ENCODE measurements at places on chromosomes 6 and 20.
A peak's percentile ranks its signal among the peaks of the same experiment; 100 is the strongest.

GRCh38 chr6:34934516-34934915, 45.5 kb downstream of the ANKS1A start:
- no peak for DNase-seq
- H3K4me1 ChIP-seq = no peaks in the 10 kb centered on the region
- no peak overlapping the region for H3K27ac ChIP-seq
- H3K36me3 ChIP-seq = no peaks in the 10 kb centered on the region
- H3K27me3 ChIP-seq = no peaks in the 10 kb centered on the region

DNA sequence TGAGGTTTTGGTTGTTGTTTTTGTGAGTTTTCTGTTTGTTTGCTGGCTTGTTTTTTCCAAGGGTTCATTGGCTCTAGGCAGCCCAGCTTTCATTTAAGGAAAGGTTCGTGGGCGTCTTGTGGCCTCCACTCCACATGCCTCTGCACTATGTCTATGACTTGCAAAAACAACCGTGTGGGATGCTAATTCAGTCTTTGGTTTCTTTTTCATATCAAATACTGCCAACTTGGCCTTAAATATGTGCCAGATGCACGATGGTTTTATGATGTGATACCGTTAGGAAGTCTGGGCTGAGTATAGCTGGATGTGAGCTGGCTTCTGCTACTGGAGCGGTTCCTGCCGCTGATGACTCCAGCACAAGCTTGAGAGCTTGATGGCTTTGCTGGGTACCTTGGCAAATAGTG, 96.3 kb downstream of the BMP2 start:
- H3K36me3 ChIP-seq = no peaks in the 10 kb centered on the region
- no peak overlapping the region for H3K4me3 ChIP-seq
- peaks cover 4% of the 10 kb centered on the region for H3K4me1 ChIP-seq
- peak overlapping the region; percentile 92 for H3K27ac ChIP-seq

- H3K4me3 ChIP-seq = no peak overlapping the region
- H3K27me3 ChIP-seq = no peaks in the 10 kb centered on the region
- H3K4me1 ChIP-seq = peaks cover 3% of the 10 kb centered on the region
- no peak for DNase-seq
Observed at GRCh38 chr6:7762760-7763159, 36.9 kb downstream of the BMP6 start.

GRCh38 chr20:51513545-51513944, 29.0 kb downstream of the NFATC2 start:
- no peak for DNase-seq
- no peak overlapping the region for H3K4me3 ChIP-seq
- H3K27ac ChIP-seq = no peak overlapping the region
- no peaks in the 10 kb centered on the region for H3K36me3 ChIP-seq
- H3K4me1 ChIP-seq = peaks cover 2% of the 10 kb centered on the region

DNA sequence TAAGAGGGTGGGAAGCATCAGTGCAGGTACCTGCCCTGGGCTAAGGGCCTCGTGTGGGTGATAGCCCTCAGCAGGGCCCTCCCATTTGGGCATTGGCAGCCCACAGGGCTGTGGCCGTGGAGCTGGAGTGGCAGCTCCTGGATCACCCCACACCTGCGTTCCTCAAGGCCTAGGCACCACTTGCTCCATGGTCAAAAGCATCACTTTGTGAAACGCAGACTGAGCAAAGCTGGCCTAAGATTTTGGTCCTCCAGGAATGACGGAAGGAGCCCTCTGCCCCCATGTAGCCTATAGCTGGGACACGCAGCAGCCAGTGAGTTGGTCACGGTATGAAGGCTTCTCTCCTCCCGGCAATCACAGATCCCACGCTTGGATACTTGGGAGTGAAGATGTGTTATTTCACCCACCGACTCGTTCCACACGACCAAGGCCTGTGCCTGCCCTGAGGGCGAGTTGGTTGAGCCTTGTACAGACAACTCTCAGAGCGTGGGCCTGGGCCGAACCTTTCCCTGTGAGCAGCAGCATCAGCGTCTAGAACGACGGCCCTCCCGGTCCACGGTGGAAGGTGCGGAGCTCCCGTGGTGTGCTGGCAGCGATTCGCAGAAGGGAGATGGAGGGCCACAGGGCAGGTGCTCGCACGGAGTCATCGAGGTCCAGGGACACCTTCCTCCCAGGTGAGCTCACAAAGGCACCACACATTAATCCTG, 39.7 kb downstream of the THBS2 start:
- peak overlapping the region; percentile 56 for H3K27ac ChIP-seq
- H3K4me1 ChIP-seq = peaks cover 14% of the 10 kb centered on the region
- peaks cover 49% of the 10 kb centered on the region for H3K36me3 ChIP-seq
- DNase-seq = no peak
- H3K27me3 ChIP-seq = no peaks in the 10 kb centered on the region
- no peak overlapping the region for H3K4me3 ChIP-seq

- H3K36me3 ChIP-seq = no peaks in the 10 kb centered on the region
- no peaks in the 10 kb centered on the region for H3K4me1 ChIP-seq
- H3K27ac ChIP-seq = no peak overlapping the region
- H3K4me3 ChIP-seq = no peak overlapping the region
- no peaks in the 10 kb centered on the region for H3K27me3 ChIP-seq
Observed at GRCh38 chr6:10320291-10320690, 94.6 kb downstream of the TFAP2A start.

GRCh38 chr6:14079433-14079832, 38.1 kb upstream of the CD83 start:
- no peaks in the 10 kb centered on the region for H3K36me3 ChIP-seq
- H3K4me3 ChIP-seq = no peak overlapping the region
- no peaks in the 10 kb centered on the region for H3K27me3 ChIP-seq

GRCh38 chr20:47348539-47349142, 7.9 kb downstream of the ZMYND8 start:
- H3K27me3 ChIP-seq = no peaks in the 10 kb centered on the region
- H3K4me3 ChIP-seq = no peak overlapping the region
- H3K4me1 ChIP-seq = peaks cover 20% of the 10 kb centered on the region
- peaks cover 20% of the 10 kb centered on the region for H3K36me3 ChIP-seq
- DNase-seq = peak; percentile 65

DNA sequence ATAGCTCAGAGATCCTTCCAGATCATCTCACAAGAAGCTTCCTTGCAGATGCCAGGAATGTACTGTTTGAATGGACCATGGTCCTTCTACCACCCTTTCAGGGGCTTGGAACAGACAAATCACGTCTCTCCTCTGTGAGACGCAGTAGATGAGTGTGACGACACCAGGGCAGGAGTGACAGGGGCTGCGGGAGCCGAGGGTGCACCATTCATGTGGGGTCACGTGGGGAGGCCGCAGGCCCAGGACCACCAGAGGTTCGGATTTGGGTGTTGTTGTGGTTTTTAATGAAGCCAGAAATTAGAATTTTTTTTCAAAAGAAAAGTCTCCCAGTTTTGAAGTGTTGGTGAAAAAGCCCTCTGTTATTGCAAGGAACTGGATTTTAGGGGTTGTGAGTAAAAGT, 79.2 kb downstream of the PREX1 start:
- H3K27ac ChIP-seq = no peak overlapping the region
- H3K36me3 ChIP-seq = peaks cover 3% of the 10 kb centered on the region
- peaks cover 16% of the 10 kb centered on the region for H3K4me1 ChIP-seq

DNA sequence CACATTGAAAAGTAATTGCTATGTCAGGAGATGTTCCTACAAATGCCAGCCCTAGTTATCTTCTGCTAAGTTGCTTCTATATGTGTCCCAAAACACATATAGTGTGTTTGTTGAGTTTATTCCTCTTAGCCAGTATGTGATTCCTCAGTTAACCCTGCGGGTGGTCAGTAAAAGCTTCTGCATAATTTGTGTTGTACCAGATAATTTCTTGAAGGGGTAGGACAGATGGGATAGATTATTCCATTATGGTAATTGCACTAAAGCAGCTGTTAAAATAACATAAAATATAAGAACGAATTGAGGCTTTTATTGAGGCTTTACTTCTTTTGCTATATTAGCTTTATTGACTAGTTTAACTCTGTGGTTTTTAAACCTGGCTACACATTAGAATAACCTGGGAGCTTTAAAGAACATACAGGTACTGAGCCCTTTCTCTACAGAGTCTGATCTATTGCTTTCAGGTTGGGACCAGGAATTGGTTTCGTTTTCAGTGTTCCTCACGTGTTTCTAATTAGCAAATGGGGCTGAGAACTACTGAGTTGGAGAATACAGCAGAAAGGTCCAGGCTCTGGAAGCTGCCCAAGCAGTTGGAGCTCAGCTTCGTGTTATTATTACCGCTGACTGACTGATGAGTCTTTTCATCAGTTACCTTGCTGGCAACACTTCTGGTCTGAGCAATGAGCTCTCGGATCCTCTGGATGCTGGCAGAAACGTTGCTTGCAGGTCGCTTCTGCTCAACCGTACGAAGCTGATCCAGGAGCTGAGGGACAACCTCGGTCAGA, 56.9 kb downstream of the FAM229B start:
- DNase-seq = no peak
- H3K4me1 ChIP-seq = no peaks in the 10 kb centered on the region
- H3K4me3 ChIP-seq = no peak overlapping the region
- H3K27ac ChIP-seq = no peak overlapping the region
- peaks cover 96% of the 10 kb centered on the region for H3K36me3 ChIP-seq

DNA sequence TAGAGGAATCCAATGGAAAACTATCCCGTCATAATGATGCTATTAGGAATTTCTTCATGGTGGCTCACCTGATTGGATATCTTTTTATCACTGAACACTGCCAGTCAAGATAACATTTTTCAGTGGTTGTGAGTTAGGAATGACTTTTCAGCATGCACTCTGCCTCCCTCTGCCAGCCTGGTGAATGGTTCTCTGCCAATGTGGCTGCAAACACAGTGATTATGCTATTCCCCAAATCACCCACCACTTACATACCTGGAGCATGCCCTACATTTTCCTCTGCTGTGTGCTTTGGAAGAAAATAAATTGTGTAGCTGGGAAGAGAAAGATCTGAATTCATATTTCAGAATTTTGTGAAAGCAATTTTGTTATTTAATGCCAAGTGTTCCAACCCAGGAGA, 102.6 kb upstream of the LAMP5 start:
- H3K36me3 ChIP-seq = peaks cover 20% of the 10 kb centered on the region
- no peaks in the 10 kb centered on the region for H3K27me3 ChIP-seq
- H3K4me3 ChIP-seq = no peak overlapping the region
- H3K4me1 ChIP-seq = peaks cover 5% of the 10 kb centered on the region

DNA sequence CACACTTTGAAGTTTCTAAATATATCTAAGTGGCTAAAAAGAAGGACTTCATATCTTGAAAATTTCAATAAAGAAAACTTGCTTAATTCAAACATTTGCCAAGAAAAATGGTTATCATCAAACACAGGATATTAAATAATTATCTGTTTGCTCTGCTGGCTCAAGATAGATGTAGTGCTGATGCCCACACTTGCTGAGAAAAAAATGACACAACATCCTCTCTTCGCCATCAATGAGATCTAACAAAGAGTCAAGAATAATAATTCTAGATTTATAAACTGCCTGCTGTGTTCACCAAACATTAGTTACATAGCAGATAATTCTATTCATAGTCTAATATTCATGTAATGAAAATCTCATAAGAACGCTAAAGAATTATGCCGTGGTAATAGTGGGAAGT, 93.6 kb downstream of the EPHA7 start:
- H3K27ac ChIP-seq = no peak overlapping the region
- no peak for DNase-seq
- no peak overlapping the region for H3K4me3 ChIP-seq
- H3K4me1 ChIP-seq = no peaks in the 10 kb centered on the region
- no peaks in the 10 kb centered on the region for H3K36me3 ChIP-seq

All from mesenchymal stem cell (in vitro differentiated cells and primary cell).